ENCODE measurements at places on chromosomes 5 and 9.
A peak's percentile ranks its signal among the peaks of the same experiment; 100 is the strongest.

DNA sequence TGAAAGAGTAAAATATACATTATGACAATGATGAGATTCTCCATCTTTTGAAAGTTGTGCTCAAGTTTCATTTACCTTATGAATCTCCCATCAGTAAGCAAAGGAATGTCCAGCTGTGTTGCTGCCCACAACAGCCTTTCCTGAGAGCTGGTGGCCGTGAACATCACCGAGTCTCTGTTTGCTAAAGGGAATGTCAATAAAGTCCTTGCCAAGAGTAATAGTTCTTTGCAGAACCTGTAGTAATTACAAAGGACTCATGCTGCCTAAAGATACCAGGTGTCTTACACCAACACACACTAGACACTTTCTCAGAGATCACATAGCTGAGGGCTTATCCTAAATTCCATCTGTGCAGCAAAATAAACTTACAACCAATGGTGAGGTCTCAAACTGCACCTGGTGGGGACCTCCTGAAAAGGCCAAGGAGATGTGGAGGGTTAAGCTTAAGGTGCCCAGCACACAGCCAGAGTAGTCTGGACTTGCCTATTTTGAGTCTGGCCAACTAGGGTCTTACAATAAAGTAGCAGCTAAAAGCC lies 111.1 kb upstream of the DAPK1 start:
- no peak for DNase-seq

- DNase-seq = no peak
Observed at GRCh38 chr9:133533857-133534256, 647 bp upstream of the ADAMTSL2 start.

DNA sequence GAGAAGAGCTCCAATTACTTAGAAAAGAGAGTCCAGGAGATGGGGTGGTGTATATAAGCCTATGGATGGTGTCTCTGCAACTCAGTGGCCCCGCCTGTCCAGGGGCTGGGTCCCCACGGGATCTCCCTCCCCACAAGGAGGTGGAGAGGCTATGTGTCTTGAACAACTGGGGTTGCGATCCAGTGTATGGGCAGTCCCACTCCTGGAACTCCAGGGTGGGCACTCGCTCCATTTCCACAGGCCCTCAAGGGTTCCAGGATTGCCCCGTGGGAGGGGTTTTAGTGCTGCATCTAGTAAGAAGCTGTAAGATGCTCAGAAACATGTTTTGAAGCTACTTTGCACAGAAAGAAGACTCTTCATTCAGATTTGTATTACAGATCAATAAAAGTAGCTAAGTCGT lies 558 bp upstream of the SMAD5 start:
- DNase-seq = no peak

DNA sequence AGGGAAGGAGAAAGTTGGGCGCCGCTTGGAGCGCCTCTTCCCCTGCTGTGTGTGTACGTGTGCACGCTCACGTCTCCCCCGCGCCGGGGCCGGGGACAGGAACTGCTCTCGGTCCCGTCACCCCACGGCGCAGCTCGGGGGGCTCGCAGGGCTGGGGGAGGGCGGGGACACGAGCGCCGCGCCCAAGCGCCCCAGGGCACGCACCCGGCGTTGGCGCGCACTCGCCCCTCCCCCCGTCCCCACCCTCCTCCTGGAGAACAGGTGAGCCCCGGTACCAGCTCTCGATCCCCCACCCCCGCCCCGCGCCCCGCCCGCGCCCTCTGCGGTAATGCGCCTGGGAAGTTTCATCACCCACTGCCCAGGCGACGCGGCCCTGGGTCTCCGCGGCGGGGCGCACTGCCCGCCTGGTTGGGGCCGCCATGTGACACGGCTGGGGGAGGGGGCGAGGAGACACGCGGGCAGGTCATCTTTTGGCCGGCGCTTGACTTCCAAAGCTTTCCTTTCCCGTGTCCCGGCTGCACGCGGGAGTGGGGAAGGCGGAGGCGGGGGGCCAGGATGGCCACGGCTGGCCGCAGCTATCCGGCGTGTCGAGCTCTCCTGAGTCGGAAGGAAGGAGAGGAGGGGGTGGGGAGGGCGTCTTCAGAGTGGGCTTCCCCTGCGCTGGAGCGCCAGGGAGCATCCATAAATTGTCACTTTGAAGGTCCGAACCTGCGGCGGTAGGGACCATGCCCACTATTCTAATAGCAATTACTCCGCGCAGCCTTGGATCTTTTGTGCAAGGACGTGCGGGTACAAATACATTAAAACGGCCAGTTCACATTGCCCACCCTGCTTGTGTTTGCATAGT lies 1.5 kb upstream of the STC2 start:
- no peak for DNase-seq

DNA sequence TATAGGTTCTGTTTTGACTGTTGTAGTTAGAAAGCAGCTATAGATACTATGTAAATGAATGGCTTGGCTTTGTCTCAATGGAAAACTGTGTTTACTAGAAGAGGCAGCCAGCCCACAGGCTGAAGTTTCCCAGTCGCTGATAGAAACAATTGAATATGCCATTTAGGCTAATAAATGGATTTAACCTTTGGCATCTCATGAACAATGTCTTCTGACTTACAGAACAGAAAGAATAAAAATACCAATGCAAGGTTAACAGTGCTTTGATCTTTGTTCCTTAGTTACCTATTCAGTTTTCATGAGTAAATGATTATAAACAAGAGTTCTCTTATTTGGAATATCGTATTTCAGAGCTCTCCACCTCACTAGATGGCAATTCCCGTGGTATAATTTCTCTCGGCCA lies 120.6 kb downstream of the PAM start:
- no peak for DNase-seq

DNA sequence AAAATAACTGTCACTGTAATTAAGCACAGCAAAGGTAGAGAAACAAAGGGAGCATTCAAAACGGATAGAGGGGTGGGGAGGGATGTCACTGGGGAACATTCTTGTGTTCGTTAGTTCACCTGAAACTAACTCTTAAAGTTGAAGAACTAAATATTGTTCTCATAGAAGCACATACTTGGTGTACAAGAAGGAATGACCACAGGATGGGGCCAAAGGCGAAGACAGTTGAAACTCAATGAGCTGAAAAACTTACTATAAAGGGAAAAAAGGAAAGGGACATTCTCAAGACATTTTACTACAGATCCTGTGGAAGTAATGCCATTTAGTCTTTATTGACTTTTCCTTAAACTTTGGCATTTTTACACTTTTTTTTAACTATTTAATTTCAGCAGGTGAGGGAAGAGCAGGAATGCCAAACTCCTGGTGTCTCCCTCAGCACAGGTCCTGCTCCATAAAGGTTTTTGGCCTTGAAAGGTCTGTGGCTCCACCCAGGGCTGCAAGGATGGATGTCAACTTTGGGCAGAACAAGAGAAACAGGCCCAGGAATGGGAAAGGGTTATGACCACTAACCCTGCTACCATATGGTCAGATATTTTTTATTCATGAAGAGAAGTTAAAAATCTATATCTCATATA lies 197.6 kb upstream of the RASA1 start:
- peak; percentile 69 for DNase-seq

GRCh38 chr5:98794414-98795080 lies 21.1 kb downstream of the RGMB start:
- no peak for DNase-seq

DNA sequence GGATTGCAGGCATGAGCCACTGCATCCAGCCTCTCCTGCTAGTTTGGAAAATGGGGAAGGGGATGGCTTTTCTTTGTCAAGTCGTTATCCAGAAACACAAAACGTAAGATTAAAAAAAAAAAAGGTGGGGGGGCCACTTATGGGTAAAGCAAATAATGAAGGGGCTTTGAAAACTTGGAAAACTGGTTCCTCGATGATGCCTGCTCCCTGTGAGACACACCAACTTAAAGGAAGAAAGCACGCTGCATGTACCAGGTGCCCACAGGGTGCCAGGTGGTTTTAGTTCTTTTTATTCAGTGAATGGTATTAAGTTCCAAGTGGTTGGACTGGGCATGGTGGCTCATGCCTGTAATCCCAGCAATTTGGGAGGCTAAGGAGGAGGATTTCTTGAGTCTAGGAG lies 170.1 kb downstream of the GOLPH3 start:
- DNase-seq = no peak

DNA sequence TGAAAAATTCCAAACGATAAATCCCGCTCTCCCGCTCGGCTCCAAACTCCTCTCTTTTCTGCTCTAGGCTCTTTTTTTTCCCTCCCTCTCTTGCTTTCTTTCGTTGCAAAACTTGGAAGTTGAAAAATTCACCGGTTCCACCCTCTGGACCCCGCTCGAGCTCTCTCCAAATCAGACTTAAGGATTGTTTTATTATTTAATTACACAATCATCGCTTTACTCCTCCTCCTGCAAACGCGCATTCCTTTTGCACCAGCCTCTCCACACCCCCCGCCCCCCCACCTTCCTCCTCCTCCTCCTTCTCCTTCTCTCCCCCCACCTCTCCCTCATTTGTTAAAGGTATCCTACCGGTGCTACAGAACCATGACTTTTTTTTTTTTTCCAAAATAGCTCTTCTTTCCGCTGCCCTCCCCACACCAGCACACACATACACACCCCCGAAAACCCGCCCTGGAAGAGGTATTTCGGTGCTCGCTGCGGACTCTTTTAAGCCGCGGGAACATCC lies 535 bp upstream of the NFIB start:
- DNase-seq = no peak

GRCh38 chr9:123965801-123966686 lies 36.1 kb upstream of the DENND1A start:
- peak; percentile 50 for DNase-seq

DNA sequence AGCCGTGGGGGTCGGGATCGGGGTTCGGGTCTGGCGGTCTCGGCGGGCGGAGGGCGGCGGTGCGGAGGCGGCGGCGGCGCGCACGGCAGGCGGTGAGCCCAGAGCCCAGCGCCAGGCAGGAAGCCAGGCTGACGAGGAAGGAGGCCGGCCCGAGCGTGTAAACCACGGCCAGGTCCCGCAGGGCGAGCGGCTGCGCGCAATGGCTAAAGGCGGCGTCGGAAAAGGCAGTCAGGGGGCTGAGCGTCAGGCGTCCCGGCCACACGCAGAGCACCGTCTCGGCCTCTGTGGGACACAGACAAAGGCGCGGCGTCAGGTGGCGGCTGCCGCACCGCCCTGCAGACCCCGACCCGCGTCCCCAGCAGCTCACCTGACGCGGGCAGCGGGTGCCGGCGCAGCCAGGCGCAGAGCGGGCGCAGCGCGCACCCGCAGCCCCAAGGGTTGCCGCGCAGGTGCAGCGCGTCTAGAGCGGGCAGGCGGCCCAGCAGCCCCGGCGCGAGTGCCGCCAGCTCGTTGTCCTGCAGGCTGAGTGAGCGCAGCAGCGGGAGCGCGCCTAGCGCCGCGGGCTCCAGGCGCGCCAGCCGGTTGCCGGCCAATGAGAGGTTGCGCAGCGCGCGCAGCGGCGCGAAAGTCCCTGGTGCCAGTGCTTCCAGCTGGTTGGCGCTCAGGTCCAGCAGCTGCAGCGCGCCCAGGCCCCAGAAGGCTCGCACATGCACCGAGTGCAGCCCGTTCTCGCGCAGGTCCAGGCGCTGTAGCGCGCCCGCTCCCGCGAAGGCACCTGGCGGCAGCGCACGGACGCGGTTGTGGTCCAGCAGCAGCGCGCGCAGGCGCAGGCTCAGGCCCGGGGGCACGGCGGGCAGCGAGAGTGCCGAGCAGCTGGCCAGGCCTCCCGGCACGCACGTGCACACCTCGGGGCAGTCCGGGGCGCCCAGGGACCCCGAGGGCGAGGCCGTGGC lies 671 bp downstream of the LRRC26 start:
- peak; percentile 28 for DNase-seq

GRCh38 chr5:73827106-73827450 lies 201.1 kb downstream of the ARHGEF28 start:
- no peak for DNase-seq

- DNase-seq = no peak
Observed at GRCh38 chr9:69370430-69370829, 45.4 kb downstream of the ENTREP1 start.

GRCh38 chr9:124133727-124134126 lies 122.2 kb downstream of the LHX2 start:
- peak; percentile 71 for DNase-seq

GRCh38 chr5:77709993-77710685 lies 66.0 kb downstream of the TBCA start:
- no peak for DNase-seq

GRCh38 chr5:151661968-151662732 lies 24.6 kb downstream of the SPARC start:
- DNase-seq = no peak

- DNase-seq = no peak
Observed at GRCh38 chr9:137556069-137556838, 4.6 kb downstream of the MRPL41 start.

- no peak for DNase-seq
Observed at GRCh38 chr9:97318433-97318832, 11.0 kb downstream of the CCDC180 start.

DNA sequence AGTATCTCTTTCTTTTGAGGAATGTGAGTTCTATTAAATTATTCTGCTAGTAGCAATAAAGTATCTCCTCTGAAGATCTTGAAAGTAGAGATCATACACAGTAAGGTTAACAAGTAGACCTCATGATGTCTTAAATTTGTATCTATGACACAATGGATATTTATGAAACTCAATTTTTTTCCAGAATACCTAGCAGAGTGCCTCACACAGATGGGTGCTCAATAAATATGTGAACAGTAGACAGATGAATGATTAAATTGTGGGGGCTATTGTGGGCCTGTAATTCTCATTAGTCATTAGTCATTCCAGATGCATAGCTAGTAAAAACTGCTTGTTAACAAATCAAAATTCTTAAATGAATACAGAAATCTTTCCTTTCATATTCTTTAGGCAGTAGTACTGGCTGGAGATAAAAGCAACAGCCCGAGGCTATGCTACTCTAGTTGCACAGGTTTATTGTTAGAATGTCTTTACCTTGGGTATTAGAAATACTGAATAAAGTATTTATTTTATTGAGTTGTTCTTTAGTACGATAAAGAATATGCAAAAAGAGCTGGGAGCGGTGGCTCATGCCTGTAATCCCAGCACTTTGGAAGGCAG lies 22.0 kb downstream of the CHD1 start:
- no peak for DNase-seq

- no peak for DNase-seq
Observed at GRCh38 chr9:109253241-109253636, 67.6 kb downstream of the EPB41L4B start.

Data from suppressor macrophage treated with lipopolysaccharide for 1 hour (primary cell).